ELF-1 (cell line): ENCODE measurements at places on chromosomes 13 and 19.
A peak's percentile ranks its signal among the peaks of the same experiment; 100 is the strongest.

- no peak for DNase-seq
These were observed 4.5 kb upstream of the IL12RB1 start for GRCh38 chr19:18091217-18091608.

DNA sequence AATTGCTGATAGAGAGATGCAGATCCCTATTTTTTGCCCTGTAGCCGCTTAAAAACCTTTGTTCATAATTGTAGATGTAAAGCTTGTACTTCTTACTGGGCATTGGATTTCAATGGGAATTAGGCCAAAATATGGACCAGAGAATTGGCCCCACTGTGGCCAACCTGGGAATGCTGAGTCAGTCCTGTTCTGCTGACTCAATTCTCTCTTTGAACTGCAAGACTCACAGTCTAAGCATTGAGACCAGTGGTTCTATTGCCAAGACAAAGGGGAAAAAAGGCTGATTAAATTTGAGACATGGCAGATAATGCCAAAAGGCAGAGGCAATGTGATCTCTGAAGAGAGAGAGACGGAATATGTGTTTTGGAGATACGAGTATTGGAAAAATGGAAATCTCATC lies 72.5 kb upstream of the UBL3 start:
- no peak for DNase-seq

DNA sequence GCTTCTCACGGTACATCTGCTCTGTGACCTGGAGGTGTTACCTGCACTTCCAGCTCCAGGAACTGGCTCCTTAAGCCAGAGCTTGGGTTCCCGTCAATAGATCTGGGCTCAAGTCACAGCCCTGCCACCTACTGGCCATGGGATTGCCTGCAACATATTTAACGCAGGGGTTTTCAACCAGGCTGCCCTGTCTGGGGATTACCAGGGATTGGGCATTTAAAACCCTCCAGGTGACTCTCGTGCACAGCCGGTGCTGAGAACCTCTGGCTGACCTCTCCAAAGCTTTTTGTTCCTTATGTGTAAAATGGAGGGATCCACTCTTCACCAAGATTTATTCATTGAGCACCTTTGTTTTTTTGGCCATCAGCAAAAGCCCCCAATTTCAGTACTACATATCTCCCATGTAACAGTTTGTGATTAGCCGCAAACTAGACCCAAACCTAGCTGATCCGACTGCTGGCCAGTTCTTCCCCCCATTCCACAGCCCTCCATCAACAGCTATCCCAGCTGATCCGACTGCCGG lies 76.6 kb upstream of the STK24 start:
- peak; percentile 93 for DNase-seq

DNA sequence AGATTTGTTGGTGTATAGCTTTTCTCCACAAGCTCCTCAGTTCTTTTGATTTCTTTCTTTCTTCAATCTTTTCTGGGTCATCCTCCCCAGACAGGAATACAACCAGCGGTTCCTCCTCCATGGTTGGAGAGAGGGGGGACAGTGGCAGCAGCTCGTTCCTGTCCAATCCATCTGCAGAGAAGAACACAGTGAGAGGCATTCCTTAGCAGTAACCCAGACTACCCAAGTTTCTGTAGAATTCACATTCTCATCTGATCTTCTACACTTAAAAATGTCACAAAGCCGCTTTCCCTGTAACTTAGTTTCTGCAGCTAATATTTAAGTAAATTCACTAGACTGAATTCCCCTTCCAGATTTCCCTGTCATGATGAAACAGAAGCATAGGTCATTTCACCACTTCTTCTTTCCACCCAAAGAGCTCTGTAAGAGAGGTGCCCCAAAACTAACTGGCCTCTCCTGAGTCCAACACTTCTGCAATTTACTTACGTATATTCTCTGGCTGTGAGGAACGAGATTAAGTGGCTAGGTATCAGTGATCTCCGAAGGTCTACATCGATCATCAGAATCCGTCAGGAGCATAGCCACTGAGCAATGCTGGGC lies 171.9 kb downstream of the TBC1D4 start:
- no peak for DNase-seq

- peak; percentile 72 for DNase-seq
These were observed 10.5 kb downstream of the STOML3 start for GRCh38 chr13:38979891-38980749.

GRCh38 chr13:100394005-100394695 lies 194.4 kb downstream of the GGACT start:
- no peak for DNase-seq

DNA sequence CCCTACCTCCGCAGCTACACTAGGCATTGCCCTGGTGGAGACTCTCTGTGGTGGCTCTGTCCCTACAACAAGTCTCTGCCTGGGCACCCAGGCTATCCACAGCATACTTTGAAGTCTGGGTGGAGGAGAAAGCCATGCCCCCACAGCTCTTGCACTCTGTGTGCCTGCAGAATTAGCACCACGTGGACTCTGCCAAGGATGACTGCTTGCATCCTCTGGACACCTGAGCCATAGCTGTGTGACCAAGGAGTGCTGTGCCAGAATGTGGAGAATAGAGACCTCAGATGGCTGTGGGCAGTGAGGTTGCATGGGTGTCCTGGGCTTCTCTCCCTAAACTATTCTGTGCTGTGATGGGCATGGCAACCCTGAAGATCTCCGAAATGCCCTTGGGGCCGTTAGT lies 21.2 kb upstream of the MCF2L start:
- DNase-seq = no peak

GRCh38 chr13:102658660-102659059 lies 36.2 kb downstream of the METTL21C start:
- no peak for DNase-seq

DNA sequence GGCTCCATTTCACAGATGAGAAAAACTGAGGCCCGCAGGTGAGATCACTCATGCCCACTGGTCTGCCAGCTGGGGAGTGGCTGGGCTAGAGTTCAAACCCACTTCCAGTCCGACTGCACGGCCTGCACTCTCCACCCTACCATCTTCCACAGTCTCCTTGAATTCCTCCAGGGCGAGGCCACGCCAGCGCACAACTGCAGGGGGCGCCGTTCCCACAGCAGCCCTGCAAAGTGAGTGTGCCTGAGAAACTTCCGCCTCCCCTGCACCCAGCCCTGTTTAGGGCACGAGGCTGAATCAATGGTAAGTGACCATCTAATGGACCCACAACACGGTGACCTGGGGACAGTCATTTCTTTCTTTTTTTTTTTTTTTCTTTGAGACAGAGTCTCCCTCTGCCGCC lies 829 bp upstream of the ATCAY start:
- DNase-seq = no peak

- no peak for DNase-seq
These were observed 62.8 kb upstream of the EDNRB start for GRCh38 chr13:77981281-77981881.
